Activated T-helper 9 cell treated with anti-CD3 and anti-CD28 coated beads, Interleukin-2, amount 50 U/mL, for 16 hours (primary cell): ENCODE measurements at places on chromosomes 11 and 22.
A peak's percentile ranks its signal among the peaks of the same experiment; 100 is the strongest.

GRCh38 chr11:59053387-59053786 is 32.7 kb upstream of the GLYATL1B start:
- DNase-seq = peak; percentile 67

DNA sequence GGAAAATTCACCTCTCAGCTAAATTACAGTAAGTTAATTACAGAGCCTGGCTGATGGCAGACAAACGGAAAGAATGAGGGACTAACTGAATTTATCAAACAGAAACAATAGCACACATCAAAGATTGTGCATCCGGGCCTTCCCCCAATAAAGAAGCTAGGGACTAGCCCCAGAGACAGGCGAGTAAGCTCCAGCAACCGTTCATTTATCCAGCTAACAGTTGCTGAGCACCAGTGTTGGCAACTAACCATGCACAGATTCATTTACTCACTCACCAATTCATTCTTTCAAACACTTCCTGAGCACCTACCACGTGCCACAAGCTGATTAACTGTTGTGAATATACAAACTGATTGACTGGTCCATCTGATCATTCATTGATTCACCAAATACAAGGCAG is 51.2 kb downstream of the SMCO4 start:
- DNase-seq = no peak

GRCh38 chr11:114250993-114251814 is 45.0 kb upstream of the NNMT start:
- no peak for DNase-seq

DNA sequence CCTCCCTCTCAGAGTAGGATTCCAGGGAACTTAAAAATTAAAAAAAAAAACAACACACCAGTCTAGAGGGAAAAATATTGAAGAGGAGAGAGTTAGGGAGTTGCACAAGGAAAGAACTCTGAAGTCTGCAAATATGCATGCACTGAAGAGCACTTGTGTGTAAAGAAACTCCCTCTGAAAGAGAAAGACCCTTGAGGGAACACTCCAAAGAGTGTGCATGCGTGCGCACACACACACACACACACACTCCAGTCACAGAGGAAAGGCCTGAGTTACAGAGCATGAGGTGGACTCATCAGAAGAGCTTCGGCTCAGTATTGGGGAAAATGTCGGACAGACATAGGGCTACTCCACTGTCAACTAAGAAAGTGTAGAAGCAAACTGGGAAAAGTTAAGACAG is 30.1 kb downstream of the GGTLC2 start:
- DNase-seq = no peak

DNA sequence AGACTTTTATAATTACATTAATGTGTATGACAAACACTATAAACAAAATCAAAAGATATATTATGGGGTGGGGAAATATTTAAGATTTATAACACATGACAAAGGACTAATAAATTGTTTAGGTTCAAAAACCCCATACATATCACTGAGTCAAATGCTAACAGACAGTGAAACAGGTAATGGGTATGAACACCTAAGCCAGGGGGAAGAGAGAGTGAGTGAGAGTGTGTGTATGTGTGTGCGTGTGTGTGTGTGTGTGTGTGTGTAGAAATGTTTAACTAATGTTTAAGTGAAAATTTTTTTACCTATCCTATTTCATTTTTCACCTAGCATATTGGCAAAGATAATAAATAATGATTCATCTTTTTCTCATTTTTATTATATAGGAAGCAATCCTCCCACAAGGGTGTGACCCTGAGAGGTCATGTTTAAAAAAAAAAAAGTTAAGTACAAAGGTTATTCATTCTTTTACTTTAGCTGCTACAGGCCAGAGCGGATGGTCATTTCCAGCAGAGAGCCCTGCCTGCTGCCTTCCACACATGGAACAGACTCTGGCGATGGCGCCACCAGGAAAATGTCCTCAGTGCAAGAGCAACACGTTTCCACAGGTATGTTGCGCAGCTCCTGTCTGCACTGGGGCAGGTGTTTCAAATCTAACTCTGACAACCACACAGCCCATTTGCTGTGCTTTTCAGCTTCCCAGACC is 72.9 kb downstream of the PISD start:
- no peak for DNase-seq

DNA sequence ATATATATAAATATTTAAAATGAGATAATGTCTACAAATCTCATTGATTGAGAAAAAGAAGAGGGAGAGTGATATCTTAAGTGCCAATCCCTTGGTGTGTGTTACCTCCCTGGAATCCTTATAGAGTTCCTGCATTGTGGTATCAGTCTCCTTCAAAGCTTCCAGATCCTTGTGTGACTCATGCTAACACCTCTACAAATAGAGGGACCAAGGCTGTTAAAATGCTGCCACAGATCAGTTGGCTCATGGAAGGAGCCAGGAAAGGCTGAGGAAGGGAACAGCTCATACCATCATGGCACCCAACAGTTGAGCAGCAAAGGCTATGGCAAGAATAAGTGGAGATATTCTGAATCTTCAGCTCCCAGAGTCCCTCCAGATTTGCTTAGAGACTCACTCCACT is 163.6 kb upstream of the ISX start:
- DNase-seq = no peak

DNA sequence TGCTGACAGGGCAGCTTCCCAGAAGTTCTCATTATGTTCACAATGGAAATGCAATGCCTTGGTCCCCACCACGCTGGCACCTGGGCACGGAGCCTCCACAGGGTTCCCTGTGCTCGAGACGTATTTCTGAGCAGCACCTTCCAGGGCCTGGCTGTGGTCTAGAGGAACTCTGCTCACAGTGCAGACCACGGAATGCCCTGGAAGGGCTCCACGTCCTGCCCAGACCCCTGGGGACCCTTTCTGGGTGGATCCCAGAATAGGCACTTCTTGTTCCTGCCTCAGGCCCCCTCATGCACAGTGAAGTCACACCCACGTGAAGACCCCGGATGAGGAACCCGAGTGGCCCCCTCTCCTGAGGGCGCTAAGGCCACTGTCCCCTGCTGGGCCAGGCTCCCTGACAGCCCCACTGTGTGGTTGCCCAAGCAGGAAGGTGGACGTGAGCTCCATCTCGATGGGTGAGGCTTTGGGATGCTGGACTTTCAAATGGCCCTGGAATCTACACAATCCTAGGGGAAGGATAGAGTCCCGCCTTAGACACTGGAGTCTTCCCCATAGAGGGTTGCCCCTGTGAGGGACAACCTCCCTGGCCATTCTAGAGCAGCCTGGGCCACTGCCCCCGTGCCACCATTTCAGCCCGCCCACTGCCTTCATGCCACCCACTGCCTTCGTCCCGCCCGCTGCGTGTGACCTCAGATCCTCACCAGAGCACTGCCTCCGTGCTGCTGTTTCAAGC is 1106.8 kb downstream of the BRD1 start:
- no peak for DNase-seq

- DNase-seq = no peak
Observed at GRCh38 chr11:85945788-85946187, 90.6 kb downstream of the CCDC83 start.

- no peak for DNase-seq
Observed at GRCh38 chr11:121740902-121741301, 288.1 kb upstream of the SORL1-AS1 start.

DNA sequence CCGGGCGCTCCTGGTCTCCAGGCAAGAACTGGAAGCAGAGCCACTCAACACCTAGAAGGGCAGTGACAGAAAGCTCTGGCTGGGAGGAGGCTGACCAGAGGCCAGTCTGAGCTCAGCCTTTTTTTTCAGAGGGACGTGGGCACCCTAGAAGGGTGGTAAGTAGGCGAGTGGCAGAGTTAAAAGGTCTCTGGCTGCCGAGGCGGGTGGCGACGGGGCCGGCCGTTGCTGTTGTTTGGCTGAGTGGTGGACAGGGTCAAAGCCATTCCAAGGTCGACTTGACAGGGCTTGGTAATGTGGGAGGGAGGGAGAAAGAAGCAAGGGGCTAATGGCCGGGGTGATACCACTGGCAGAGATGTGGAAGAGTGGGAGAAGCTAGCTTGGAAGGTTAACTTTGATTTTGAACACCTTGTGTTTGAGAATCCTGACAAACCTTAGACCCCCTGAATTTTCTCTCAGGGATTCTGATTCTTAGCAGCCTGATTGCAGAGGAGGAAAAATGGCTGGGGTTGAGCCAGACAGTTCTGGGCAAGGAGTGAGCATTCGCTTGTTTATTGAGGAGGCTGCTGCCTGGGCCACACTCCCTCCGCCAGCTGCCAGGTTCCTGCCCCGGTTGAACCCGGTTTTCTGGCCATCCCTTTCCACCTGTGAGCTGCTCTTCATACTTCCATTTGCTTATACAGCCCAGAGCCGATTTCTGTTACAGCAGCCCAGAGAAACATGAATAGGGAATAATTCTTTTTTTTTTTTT is 868 bp upstream of the SYCE3 start:
- no peak for DNase-seq

- no peak for DNase-seq
Observed at GRCh38 chr22:25021409-25021808, 68.9 kb downstream of the KIAA1671 start.

DNA sequence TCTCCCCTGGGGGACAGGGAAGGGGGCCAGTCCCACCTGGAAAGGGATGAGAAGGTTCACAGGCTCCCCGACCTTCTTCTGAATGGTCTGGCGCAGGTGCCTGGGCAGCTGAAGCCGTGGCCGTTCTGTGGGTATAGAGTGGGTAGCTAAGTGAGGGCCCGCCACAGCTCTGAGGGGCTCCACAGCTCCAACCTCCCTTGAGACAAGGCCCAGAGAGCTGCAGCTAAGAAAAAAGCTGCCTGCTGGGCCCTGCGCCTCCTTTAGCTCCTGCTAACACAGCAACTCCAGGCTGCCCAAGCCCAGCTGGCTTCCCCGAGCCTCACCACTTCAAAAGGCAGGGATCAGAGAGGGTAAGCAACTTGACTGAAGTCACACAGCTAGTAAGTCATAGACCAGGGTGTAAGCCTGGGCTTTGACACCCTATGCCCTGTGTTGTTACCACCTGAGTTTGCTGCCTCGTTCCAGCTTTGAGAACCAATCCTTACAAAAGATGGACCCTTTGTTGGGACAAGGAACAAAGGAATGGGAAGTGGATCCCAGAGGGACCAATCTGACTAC is 18.5 kb downstream of the MYBPC3 start:
- DNase-seq = no peak

DNA sequence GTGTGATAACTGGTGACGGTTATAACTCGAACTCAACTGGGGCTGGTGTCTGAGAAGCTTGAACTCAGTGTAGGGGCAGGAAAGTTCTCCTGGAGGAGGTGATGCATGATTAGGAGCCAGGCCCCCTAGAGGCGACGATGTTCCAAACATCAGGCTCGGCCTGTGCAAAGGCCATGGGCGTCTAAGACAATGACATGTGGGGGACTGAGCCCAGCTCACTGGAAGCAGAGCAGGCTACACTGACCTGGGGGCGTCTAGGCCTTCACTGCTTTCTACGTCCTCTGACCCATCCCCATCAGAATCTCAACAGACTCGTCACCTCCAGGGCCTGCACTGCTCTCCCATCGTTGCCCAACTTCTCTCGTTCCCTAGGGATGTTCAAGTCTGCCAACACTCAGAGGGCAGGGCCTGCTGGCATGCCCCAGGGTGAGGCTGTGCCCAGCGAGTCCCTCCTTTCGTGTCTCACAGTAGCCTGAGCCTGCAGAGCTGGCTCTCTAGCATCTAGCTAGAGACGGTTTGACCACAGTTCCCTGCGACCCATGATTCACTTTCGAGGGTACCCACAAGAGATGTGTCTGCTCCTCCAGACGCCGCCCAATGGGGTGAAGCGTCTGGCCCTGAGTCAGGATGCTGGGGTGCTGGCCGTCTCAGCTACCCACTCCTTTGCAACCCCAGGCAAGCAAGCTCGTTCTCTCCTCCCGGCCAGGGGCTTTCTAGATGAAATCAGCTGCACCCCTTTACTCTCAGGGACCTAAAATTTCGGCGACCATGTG is 1.1 kb upstream of the ATG16L2 start:
- peak; percentile 57 for DNase-seq

DNA sequence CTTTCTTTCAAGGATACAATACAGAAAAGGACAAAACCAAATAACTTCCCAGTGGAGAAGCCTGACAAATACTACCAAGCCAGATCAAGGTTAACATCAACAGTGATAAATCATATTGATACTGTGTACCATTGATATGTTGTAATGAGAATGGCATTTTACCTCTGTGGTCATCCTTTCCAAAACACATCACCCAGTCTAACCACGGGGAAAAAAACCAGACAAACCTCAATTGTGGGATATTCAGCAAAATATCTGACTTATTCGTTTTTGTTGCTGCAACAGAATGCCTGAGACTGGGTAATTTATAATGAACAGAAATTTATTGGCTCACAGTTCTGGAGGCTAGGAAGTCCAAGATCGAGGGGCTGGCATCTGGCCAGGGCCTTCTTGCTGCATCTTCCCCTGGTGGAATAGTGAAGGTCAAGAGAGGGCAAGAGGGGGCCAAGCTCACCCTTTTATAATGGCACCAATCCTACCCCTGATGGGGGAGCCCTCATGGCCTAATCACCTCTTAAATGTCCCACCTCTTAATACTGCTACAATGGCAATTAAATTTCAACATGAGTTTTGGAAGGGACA is 66.1 kb downstream of the FAM76B start:
- no peak for DNase-seq

DNA sequence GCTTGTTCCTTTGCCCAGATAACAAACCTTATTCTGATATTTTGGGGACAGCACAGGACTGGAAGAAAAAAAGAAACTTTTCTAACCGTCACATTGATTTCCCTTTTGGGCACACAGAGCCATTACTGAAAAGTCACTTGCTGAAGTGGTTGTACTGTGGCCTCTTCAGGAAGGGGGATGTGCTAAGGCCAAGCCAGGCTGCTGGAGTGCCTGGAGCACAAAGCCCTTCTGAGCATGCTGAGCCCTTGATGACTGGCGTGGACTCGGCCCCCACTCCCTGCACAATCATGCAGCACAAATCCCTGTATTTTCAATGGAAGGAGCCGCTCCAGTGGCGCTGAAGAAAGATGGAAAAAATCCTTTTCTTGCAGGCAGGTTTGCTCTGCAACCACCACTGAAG is 164.2 kb downstream of the NTM start:
- DNase-seq = no peak

GRCh38 chr11:91296629-91297028 is 928.0 kb upstream of the FAT3 start:
- DNase-seq = no peak

- no peak for DNase-seq
Observed at GRCh38 chr11:3799143-3799542, 1.8 kb upstream of the NUP98 start.

GRCh38 chr11:29153078-29153477 is 863.8 kb downstream of the KCNA4 start:
- no peak for DNase-seq

GRCh38 chr22:36279219-36279666 is 26.3 kb downstream of the APOL1 start:
- DNase-seq = no peak

- DNase-seq = no peak
Observed at GRCh38 chr11:60498853-60499252, 6.3 kb downstream of the MS4A12 start.

GRCh38 chr11:75969626-75970308 is 154.8 kb downstream of the UVRAG start:
- DNase-seq = no peak

- no peak for DNase-seq
Observed at GRCh38 chr22:17235149-17235655, 16.0 kb upstream of the ADA2 start.

GRCh38 chr11:47411884-47412746 is 3.7 kb downstream of the SLC39A13 start:
- peak; percentile 46 for DNase-seq
